HL-60 (cell line): ENCODE measurements at places on chromosomes 12 and 14.
A peak's percentile ranks its signal among the peaks of the same experiment; 100 is the strongest.

- DNase-seq = peak; percentile 47
Observed at GRCh38 chr12:55060470-55060869, 40.7 kb downstream of the NEUROD4 start.

- no peak for DNase-seq
Observed at GRCh38 chr14:102164241-102164641, 24.5 kb downstream of the WDR20 start.

GRCh38 chr12:50562520-50563433 lies 58.0 kb downstream of the DIP2B start:
- no peak for DNase-seq

DNA sequence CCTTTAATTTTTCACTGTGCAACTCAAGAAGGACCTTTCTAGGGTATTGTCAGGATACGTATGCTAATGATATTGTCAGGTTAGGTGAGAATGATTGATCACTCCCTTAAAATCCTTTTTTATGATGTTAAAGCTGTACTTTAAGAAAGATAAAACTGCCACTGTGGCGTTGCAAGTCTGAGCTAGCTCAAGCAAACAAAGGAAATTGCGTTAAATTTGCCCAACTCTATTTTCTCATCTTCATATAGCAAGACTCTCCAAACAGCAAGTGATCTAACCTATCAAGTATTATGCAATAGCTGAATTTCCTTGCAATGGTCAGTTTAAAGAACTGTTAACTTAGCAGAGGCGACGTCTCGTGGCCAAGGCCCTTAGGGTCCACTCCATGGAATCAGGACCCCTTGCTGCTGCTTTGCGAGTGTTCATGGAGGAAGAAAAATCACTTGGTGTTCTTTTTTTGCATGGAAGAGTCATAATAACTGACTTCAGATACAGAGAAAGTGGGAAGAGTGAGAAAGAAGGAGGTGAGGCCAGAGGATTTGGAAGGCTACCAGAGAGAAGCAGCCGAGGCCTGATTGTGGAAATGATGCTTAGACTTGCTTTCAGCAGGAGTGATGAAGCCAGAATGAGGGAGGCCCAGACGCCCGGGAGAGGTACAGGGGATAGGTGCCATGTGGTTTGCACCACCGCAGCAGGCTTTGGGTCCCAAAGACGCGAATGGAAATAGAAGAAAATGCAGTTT lies 2.5 kb downstream of the TRAF3 start:
- DNase-seq = peak; percentile 78

DNA sequence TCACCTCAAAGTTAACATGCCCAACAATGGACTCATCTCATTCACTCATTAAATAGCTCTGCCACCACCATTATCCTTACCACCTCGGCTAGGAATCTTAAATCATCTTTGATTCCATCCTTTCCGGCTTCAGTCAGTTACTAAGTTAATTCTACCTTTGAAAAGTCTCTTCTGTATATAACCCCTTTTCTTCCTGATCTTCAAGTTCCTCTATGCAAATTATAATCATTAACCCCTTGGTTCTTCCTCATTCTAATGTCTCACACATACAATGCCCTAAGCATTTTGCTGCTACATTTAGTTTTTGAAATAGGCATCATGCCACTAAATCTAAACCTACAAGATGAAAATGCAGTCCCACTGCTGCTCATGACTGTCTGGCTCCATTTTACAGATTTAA lies 51.6 kb downstream of the ATP2B1 start:
- no peak for DNase-seq

DNA sequence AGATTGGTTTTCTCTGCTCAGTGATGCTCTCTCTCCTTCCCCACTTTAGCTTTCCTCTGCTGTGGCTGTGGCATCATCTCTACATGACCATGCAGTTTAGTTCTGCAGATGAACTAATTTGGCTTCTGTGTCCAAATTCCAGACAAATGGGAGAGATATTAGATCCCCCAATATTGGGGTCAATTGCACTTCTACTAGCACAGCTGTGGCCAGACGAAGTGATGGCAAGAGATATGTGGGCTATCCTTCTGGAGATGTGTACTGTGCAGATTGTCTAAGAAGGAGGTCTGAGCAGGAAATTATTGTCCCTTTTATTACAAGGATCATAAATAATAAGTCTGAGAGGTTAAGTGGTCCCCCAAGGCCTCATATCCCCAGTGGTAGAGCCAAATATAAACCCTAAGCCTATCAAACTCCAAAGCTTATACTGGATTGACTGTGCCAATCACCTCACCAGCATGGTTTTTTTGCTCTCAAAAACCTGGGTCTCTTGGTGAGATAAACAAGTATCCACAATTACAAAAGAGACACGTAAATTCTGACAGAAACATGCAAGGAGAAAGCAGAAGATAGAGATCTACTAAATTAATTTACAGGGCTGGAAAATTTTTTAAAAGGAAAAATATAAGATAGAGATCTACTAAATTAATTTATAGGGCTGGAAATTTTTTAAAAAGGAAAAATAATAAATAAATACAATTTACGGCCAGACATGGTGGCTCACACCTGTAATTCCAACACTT lies 29.1 kb upstream of the GCH1 start:
- DNase-seq = no peak

DNA sequence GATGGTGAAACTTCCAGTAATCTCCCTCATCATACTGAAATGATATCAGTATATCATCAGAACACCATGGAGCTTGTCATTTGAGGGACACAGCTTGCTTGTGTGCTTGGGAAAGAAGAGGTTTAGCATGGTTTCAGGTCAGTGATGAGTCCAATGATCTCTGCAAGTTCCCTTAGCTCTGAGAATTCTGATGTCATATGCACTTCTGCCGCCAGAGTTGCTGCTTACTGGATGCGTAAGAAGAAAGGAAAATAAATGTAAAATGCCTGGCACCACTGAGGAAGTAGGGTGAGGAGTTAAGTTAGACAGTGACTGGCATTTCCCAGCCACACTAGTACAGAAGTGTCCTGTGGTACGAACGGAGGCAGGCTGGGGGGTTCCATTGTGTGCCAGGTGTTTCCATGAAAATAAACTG lies 22.6 kb downstream of the PRKCH start:
- DNase-seq = no peak

GRCh38 chr14:80523518-80524117 lies 312.3 kb upstream of the DIO2 start:
- no peak for DNase-seq

DNA sequence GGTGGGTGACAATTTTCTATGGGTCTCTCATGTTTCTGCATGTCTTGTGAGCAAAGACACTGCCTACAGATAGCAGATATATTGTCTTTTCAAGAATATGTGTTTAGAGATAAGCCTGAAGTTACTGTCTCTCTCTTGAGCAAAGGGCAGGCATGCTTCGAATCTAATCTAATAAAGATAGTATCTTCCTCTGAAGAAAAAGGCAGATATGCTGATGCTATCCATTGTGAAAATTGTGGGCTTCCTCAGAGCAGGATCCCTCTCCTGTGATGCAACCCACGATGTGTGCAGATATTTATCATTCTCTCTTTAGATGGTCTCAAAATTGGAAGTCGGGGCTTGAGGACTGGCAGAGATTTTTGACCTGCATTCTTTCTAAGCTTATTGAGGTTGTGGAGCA lies 187.0 kb downstream of the DACT1 start:
- DNase-seq = no peak

DNA sequence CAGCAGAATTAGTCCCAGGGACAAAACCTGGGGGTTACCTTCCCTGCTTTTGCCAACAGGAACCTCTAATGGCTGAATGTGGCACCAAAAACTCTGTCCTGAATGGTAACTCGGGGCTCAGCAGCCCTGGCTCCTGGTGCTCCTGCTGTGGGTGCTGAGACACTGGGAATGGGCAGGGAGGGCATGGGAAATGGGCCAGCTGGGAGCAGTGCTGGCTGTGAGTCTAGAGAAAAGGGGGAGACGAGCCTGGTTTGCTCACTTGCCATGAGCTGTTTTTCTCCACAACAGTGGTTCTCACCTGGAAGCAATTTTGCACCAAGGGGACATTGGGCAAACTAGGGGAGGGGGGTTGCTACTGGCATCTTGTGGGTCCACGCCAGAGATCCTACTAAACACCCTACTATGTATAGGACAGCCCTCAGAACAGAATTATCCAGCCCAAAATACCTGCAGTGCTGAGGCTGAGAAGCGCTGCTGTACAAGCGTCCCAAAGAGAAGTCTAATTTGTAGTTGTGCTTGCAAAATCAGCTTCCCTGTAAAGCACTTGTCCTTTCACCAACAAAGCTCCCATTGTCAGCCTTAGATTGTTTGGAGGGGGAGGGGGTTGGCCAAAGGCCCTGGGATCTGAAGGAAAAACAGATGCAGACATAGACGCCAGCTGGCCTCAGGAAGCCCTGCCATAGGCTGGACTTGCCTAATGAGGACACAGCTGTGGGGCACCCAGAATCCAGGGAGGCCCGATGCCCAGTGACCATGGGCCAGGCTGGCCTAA lies 3.6 kb downstream of the LRRC74A start:
- no peak for DNase-seq

- no peak for DNase-seq
Observed at GRCh38 chr14:59356767-59357166, 108.4 kb downstream of the GPR135 start.

DNA sequence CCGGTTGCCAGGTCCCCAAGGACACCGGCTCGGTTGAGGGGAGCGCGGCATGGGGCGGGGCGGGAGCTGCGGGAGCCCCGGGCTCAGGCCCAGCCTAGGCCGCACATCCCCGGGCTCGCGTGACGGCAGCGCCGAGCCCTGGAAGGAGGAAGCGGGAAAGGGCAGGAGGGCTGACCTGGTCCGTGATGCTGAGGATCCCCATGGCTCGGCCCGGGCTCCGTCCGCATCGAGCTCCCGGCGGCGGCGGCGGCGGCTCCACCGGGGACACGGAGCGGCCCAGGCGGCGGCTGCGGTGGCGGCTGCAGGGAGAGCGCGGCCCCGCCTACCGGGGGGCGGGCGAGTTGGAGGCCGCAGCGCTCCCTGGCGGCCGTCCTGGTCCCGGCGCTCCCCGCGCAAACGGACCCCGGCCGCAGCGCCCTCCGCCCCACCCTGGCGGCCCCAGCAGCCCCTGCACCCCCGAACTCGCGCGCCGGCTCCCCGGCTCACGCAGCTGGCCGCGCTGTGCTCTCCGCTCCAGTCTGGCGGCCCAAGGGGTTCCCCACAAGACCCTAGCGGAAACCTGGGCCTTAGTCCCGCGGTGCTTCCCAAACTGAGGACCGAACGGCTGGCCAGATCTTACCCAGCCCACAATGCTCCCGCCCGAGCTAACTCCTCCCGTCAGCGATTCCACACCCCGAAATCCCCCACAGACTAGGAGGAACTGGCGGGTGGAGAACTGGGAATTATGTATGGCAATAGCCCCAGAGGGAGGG lies at the start of gene ANKRD52:
Gene ANKRD52 (minus strand): TSS at position 317 of the 752 bp plus-strand sequence. CDS start 115 bp downstream, at position 202.
- DNase-seq = peak; percentile 60

GRCh38 chr12:131372171-131372475 lies 338.8 kb upstream of the SFSWAP start:
- no peak for DNase-seq

DNA sequence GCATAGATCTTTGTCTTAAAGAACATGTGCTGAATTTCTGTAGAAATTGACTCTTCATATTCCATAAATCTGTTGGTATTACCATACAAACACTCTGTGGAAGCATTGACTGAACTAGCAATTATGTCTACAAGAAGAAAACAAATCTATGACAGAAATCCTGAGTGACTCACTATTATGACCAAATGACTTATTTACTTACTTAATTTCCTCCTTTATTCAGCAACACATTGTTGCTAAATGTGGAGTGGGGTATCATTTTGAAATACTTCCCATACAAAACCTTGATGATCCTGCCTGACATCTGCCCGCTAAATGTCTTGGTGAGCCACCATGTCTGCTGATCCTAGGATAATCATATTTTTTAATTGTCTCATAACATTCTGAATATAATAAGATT lies 99.1 kb upstream of the SLCO1C1 start:
- DNase-seq = no peak

DNA sequence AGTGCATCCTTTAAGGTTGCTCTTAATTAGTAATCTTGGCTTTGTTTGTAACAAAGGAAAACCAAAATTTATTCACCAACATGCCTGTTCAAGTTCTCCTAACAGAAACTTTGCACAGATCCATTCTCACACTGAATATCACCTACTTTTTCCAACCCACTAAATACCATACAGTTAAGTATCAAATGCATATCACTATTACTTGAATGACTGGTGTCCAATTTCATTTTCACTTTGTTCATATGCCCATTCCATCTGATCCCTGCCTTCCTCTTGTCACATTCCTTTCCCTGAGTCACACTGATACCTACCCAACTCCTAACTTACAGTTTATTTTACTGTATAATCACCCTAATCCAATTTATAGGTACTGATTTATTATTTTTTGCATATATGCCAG lies 286.4 kb downstream of the NELL2 start:
- no peak for DNase-seq

DNA sequence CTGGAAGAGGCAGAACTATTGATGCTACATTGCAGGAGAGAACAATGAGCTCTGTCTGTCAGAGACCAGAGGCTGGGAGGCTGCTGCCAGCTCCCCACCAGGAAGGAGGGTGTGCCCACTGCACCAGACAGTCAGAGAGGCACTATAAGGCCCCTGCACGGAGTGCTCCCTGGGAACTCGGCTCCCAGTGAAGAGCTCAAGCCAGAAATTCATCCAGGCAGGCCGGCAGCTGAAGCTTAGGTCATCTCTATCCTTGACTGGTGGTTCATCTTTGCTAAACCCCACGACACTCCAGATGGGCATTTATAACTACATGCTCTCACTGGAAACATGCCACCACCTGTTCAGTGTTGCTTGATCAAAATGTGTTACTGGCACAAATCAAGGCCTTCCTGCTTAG lies 65.1 kb upstream of the GPATCH2L start:
- DNase-seq = no peak

DNA sequence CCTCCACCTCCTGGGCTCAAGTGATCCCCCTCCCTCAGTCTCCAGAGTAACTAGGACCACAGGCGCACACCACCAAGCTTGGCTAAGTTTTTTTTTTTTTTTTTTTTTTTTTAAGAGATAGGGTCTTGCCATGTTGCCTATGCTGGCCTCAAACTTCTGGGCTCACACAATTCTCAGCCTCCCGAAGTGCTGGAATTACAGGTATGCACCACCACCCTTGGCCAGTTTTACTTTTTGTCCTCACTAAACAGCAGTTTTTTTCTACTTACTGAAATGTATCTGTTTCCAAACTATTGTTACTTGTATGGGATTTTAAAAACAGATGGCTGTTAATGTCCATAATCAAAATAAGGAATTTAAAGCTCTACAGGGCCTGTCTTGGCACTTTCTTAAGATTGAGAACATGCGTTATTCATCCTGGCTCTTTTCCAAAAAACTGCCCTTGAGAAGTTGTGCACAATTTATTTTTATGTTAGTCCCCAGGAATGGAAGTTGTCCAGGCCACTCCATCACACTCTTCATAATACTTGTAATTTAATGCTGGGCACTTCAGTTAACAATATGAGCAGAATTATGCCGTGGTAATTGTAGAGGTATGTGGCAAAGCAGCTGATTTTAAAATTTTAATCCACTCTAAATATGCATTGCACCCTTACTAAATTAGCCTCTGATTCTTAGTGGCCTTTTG lies 51.9 kb upstream of the REP15 start:
- DNase-seq = no peak
